ENCODE measurements at places on chromosomes 1 and 21. TPM values are rescaled to one million over a fixed set of nuclear protein-coding genes. Genes with fewer than 3 reads are reported as not detected.
A peak's percentile ranks its signal among the peaks of the same experiment; 100 is the strongest.

- DNase-seq: no peak
Measured at GRCh38 chr1:2611031-2611501, 21.8 kb downstream of the MMEL1 start.

GRCh38 chr1:228009828-228010775 lies 3.3 kb downstream of the WNT3A start:
- no peak for DNase-seq

DNA sequence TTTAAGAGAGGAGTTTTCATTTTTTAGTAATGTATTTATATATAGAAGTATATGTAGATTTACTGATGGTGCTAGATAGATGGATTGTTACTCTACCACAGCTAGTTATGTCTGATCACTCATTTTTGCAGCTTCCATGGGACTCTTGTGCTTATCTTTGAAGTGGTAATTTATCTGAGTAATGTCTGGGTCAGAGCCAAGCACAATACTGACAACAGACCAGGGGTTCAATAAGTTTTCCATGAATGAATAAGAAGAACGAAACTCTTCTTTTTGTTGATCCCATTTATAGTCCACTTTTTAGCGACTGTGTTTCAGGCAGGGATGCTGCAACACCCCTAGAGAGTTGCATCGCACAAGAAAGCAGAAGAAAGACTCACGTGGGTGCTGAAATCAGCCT lies 935.2 kb downstream of the PLA2G4A start:
- DNase-seq: no peak

The PDC gene
- not detected for total RNA-seq

DNA sequence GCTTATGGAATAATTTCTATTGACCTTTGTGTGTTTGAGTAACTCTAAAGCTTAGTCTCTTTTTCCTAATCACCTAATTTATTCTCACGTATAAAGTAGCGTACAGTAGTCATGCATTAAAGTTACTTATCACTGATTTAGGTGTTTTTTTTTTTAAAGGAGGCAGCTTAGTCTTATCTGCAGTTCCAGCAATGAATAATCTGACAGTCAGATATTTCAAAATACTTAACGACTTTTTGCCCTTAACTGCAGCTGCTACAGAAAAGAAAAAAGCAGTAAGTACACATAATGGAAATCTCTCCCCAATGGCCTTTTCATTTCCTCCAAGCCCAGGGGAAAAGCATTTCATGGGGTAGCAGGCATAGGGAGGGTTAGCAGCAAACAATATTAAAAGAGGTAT lies 54.6 kb downstream of the SLC35F3 start:
- no peak for DNase-seq

The FCRL1 gene
- not detected for total RNA-seq

- DNase-seq: no peak
Measured at GRCh38 chr1:179036844-179037465, 11.3 kb downstream of the FAM20B start.

- no peak for DNase-seq
Measured at GRCh38 chr1:94621802-94622201, 80.2 kb upstream of the F3 start.

GRCh38 chr21:45020629-45021427 lies 53.6 kb upstream of the ADARB1 start:
- no peak for DNase-seq

DNA sequence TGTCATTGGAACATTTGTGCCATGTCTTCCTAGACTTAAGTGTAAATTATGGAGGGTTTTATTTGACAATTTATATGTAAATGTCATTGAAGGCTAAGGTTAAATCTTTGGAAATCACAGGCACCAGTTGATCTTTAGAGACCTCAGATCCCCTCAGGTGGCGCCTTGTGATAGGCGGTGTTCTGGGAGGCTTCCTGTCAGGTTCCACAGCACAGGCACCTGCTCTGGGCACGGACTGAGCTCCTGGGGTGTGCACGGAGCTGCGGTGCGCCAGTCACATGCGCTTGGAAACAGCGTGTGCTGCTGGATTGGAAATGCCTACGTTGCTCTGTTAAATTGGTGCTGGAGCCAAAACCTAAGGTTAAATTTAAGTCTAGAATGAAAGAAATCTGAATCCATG lies 12.1 kb downstream of the CD46 start:
- DNase-seq: no peak

GRCh38 chr1:3132660-3133059 lies 63.7 kb downstream of the PRDM16 start:
- DNase-seq: no peak

DNA sequence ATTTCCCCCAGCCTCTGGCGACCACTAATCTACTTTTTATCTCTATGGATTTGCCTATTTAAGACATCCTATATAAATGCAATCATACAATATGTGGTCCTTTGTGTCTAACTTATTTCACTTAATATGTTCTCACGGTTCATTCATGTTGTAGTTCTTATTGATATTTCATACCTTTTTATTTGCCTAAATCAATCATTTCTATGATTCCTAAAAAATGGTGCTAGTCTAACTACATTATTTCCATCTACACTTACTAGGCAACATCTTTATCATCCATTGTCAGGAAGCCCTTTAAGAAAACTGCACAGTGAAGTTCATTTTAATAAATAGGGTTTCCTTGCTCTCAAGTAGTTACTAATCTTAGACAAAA lies 380 bp upstream of the FBXO28 start:
- DNase-seq: no peak

The WDR77 gene
- total RNA-seq: 19.9 TPM

GRCh38 chr1:68717330-68717729 lies 220.4 kb upstream of the DEPDC1 start:
- no peak for DNase-seq

GRCh38 chr1:176174108-176174507 lies 33.0 kb downstream of the COP1 start:
- no peak for DNase-seq

DNA sequence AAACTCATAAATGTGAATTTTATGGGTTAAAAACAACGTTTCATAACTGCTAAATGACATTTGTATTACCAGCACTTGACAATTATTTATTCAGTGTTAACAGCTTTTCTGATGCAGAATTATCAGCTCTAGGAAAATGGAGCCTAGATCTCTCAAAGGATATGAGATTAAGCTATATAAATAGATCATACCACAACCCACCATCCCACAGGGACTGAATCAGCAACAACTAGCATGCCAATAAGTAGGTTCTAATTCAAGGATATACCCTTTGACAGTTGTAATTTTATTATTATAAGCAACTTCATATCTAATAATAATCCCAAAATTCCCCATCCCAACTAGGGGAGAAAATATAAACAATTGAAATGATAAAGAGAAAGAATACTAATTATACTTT lies 275.4 kb upstream of the RGS18 start:
- no peak for DNase-seq

DNA sequence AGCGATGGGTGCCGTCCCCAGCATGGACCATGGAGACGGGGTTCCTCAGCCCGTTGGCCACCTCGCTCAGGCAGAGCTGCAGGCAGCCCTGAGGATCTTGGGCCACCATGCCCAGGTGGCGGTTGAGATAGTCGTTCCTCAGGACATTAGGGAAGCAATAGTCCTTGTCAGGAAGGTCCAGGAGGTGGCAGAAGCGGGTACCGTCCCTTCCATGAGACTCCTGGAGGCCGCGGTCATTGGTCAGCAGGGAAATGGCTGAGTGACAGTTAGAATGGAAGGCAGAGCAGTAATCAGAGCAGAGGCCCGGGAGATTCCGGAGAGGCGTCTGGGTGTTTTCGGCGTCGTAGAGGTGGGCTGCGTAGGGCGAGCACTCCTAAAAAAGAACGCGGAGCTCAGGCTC lies 4.1 kb downstream of the HHIPL2 start:
- no peak for DNase-seq

GRCh38 chr1:91876781-91877573 lies 9.0 kb downstream of the TGFBR3 start:
- DNase-seq: no peak

DNA sequence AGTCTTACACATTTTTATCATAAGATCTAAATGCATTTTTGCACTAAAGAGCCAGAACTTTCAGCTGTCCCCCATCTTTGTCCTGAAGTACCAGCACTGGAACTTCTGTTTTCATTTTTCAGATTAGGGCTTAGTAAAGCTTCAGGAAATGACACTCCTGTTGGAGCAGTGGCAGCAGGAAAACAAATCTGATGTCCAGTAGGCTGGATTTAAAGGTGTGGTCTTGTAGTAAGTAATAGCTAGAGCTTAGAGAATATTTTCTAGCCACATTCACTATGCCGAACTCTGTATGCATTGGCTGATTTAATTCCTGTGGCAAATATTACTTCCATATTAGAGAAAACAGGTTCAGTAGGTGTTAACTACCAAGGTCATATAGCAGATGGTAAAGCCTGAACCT lies 103.6 kb downstream of the PTBP2 start:
- no peak for DNase-seq

- DNase-seq: peak; percentile 65
Measured at GRCh38 chr1:31723828-31724359, 20.1 kb upstream of the COL16A1 start.

Data from NCI-H460 (cell line).